Femur (tissue), 1 donor: ENCODE measurements at places on chromosomes 12 and 14.

GRCh38 chr14:50831726-50832168, 785 bp upstream of the NIN start:
- no peak for DNase-seq

DNA sequence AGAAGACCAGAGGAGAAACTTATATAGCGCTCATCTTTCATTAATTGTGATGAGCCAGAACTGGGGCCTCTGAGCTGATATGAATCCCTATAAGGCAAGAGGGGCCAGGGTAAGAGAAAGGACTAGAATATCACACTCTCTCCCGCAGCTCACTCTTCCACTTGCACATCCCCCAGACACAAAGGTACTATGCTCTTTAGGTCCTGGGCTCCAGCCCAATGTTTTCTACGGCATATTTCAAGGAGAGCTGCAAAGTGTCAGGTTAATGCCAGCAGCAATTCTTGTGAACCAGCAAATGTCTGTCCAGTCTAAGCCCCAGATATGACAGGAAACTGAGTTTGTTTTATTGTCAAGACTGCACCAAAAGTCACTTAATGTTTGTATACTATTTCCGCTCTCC, 29.4 kb downstream of the PPP2R5E start:
- no peak for DNase-seq

DNA sequence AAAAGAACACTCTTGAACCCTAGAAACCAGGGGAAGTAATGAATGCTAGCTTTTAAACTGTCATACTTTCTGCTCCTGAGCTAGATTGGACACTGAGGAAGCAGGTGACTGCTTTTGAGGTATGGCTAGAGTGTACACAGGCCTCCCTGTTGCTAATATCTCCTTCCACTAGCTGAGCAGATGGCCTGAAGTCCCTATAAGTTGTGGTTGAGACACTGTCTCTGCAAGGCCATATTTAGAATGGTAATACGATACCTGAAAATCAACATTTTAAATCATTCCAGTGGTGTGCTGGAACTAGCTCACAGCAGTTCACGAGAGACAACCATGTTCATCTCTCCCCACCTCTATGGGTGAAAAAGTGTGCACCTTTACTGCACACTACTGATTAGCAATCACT, 46.4 kb upstream of the BMP4 start:
- no peak for DNase-seq

DNA sequence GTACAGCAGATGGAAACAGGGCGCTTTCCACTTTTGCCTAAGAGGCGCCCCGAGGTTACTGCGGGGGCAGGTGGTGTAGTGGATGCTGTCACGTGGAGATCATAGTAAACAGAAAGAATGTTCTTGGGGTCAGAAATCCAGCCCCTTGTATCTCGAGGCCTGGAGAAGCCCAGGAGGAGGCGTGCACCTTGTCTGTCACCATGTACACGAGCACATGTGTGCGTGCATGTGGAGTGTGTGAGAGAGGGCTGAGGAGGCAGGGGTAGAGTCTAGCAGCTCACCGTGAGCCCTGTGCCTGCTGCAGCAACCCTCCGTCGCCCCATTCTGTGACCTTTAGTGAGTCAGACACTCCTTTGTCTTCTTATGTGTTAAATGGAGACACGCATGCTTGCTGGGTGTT, 59.0 kb downstream of the CACNA1C start:
- DNase-seq = no peak
